PC-3 (cell line): ENCODE measurements at places on chromosomes 4 and X.
A peak's percentile ranks its signal among the peaks of the same experiment; 100 is the strongest.

GRCh38 chrX:85288992-85289723 lies 45.4 kb downstream of the ZNF711 start:
- DNase-seq, result no peak

DNA sequence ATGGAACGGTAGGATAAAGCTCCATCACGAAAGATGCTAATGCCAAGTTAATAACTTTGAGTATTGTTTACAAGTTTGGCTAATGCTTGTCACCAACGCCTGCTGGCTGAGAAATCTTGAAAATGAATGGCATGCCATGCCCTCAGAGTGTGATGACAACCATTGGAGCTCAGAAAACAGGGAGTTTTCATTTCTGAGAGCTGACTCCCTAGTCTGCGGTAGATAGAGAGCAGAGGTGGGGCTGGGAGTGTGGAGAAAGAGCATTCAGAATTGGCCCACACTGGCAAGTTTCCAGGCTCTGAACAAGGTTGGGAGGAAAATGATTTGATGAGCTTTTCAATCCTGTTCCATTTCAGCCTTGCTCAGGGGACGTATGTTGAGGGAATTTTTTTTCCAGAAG lies 183.9 kb downstream of the CPEB2 start:
- no peak for DNase-seq

- DNase-seq, result peak; percentile 68
Measured at GRCh38 chrX:65601530-65602220, 65.8 kb upstream of the MSN start.

GRCh38 chr4:1474126-1475090 lies 68.2 kb upstream of the NKX1-1 start:
- no peak for DNase-seq

GRCh38 chr4:118557298-118557851 lies 127.8 kb upstream of the METTL14 start:
- peak; percentile 58 for DNase-seq

DNA sequence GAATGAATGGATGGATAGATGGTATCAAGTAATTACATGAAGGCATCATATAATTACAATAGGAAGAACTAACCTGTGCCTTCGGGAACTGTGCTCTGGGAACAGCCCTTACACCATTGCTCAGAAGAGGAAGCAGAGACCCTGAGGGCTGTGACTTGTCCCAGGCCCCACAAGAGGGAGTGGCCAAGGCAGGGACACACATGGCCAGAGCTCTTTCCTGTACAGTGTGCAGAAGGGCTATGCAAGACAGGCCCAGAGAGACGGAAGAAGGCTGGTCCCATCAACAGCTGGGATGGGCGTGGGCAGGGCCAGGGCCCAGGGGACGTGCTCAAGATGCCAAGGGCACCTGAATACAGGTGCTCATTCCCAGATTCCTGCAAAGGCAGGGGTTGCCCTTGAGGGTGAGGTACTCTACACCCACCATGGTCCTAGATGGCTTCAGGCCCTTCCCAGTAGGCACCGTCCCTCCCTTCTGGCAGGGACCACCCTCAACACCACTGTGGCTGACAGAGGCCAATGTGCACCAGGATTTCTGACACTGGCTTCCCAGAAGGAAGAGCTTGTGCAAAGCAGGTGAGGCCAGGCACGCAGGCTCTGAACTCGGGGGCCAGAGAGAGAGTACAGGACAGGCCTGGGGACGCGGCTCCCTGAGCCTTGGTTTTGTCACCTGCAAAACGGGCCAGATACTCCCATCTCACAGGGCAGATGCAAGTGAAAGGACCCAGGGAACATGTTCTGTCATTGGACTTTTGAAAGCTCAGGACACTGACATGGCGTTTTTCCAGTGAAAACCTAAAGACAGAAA lies 1.7 kb downstream of the EVC2 start:
- no peak for DNase-seq

- no peak for DNase-seq
Measured at GRCh38 chrX:111387470-111388070, 24.4 kb downstream of the DCX start.

- DNase-seq, result peak; percentile 61
Measured at GRCh38 chrX:52923781-52924241, 26.7 kb downstream of the FAM156B start.

- no peak for DNase-seq
Measured at GRCh38 chr4:27720010-27720766, 859.5 kb downstream of the STIM2 start.

DNA sequence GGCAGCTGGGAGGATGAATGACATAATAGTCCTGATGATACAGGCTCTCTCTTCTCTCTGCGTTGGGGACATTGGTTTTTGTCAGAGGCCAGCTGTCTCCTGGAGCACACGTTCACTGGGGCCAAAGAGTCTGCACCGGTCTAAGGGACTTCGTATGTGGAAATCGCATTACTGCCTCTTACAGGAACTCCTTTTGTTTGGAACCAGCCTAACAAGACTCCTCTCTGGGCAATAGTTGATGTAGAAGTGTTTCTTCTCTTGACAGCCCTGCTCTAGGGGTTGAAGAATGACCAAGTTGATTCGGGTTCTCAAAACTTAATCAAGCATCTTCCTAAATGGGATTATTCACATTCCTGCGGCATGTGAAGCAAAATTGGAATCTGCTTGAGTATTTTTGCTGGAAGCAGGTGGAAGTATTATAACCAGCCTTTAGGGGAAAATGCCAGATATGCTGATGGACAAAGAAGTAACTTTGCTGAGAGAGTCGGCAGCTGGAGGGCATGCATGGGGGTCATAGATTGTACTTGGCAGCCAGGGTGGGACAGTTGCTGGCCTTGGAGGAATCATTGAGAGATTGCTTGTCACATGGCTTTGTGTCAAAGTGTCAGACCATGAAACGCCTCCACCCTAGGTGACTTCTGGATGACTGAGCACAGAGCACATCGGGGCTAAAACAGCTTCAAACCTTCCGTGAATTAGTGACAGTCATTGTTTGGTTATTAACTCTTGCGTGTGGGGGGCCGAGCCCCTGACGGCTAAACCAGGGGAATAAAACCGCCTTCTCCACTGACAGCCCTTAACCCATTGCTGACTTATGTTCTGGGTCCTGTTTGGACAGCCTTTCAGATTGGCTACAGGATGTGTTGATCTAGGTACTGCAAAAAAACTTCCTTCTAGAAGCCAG lies 34.4 kb upstream of the SLC34A2 start:
- DNase-seq, result no peak

- DNase-seq, result no peak
Measured at GRCh38 chr4:176273736-176274135, 4.7 kb upstream of the ASB5 start.
